ENCODE measurements at places on chromosomes 5 and 9.

DNA sequence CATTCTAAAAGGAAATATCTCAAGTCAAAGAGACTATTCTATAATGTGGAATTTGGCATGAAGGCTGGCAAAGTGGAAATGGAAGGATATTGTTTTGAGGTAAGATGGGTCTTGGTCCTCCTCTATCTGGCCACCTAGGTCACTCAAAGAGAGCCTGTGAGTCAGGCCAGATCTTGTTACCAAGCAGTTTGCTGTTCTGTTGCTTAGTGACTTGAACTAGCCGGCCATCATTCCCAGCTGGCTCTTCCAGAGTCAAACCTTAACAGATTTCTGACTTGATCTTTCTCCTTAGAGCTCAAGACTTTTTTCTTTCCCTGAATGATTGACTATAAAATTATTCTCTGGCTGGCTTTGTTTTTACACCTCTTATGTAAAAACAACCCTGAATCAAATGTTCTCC, 136.1 kb downstream of the PDE4D start:
- no peak for DNase-seq

GRCh38 chr5:109307951-109308350, 101.8 kb downstream of the PJA2 start:
- DNase-seq: no peak

GRCh38 chr5:179765400-179765799, 28.4 kb upstream of the LTC4S start:
- no peak for DNase-seq

GRCh38 chr5:1167361-1167727, 34.1 kb upstream of the SLC6A19 start:
- DNase-seq: no peak

DNA sequence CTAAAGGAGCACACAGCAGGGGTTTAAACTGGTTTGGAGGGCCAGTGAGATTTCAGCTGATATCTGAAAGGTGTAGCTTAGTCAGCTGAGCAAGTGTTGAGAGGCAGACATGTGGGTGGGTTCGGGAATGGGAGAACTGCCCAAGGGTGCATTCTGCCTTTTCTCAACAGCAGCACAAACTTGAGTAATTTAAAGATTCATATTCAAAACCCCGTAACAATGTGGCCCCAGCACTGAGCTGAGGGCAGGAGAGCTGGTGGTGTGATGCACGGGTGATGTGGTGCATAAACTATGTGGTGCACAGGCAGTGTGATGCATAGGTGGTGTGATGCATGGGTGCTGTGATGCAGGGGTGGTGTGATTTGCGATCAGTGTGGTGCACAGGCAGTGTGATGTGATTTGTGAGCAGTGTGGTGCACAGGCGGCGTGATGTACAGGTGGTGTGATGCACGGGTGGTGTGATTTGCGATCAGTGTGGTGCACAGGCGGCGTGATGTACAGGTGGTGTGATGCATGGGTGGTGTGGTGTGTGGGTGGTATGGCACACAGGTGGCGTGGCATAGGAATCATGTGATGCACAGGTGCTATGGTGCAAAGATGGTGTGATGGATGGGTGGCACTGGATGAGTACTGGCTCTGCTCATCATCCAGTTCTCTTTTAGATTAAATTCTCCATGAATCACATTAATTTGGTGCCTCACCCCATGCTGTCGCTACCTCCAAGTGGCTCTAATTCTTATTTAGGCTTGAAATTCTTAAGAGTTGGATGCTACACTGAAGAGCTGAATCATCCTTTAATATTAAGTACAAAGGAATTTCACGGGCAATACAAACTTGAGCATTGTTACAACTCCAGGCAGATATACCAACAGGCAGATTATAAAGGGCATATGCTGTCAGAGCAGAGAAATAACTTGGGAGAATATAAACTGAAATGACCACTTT, 53.6 kb downstream of the DAP start:
- no peak for DNase-seq

DNA sequence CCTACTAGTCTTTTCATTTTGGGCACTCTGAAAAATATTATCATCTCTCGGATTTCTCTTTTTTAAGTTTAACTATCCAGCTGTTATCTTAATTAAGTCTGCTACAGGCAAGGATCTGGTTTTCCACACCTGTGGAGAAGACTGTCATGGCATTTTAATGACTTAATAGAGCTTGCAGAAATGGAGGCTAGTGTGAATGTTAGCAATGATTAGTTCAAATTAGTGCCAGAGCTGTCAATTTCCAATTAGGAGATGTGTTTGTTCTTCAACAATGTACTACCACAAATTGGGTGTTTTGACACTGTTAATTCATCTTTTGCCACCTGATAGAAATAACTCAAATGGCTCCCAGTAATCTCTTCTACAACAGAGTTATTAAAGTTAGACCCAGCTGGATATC, 2023.0 kb upstream of the CDH9 start:
- no peak for DNase-seq

DNA sequence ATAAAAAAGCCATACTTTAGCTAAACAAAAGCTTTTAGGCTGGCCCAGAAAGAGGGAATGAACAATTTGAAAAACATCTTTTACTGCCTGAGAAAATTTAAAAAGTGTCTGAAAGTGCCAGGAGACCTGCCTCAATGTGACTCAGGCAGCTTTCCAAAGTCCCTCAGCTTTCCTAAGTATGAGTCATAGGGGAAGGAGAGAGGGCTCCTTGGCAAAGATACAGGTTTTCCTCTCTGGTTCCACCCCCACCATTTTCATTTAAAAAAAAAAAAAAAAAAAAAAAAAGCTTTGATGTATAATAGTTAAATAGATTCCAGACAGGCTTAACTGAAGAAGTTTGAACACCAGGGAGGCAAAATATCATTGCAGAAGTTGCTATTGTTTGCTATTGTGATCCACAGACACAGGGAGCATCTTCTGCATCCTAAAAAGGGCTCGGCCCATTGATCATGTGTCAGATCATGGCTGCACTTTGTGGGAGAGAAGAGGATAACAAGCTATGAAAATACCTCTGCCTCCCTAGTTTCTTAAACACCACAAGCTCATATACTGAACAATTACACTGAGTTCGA, 71.5 kb downstream of the MRPS27 start:
- no peak for DNase-seq

DNA sequence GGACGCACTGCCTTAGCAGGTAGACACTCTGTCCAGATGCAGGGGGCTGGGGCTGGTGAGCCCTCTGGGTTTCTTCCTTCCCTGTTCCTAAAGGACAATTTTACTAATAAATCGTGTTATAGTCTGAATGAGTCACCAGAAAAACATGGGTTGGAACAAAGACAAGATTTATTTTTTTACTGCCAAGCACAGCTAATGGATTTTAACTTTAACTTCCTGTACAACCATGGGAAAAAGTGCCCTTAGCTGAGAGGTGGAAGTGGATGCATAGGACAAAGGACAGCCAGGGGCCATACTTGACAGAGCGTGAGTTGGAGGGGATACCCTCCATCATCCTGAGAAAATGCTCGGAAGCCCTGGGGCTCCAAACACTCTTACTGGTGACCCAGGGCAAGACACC, 300.7 kb downstream of the MSX2 start:
- no peak for DNase-seq

Data from CD4-positive, alpha-beta T cell treated with Interleukin-15 for 1 hour (primary cell).